ENCODE measurements at places on chromosomes 5 and 9.

DNA sequence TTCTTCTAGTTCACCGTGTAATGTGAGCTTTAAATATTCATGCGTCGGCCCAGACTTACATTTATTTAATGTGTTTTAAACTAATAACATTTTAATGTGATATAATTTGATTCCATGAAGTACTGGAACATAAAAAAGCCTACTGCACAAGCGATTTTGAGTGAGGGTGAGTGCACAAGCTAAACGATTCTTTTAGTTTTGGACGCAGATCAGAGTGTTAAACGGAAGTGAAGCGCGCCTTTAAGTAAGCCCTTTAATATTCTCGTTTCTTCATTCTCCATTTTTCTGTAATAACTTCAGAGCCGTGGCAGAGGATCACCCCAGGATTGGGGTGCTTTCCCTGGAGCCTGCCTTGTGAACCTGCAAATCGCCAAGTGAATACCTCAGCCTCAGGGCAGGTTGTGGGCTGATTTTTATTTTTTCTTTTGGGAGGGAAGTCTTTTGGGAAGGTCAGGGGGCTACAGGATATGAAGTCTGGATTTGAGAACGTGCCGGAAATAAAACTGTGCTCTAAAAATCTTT, 4.9 kb upstream of the PAX5 start:
- no peak for DNase-seq

GRCh38 chr9:91001146-91001611, 199.6 kb downstream of the SYK start:
- no peak for DNase-seq

DNA sequence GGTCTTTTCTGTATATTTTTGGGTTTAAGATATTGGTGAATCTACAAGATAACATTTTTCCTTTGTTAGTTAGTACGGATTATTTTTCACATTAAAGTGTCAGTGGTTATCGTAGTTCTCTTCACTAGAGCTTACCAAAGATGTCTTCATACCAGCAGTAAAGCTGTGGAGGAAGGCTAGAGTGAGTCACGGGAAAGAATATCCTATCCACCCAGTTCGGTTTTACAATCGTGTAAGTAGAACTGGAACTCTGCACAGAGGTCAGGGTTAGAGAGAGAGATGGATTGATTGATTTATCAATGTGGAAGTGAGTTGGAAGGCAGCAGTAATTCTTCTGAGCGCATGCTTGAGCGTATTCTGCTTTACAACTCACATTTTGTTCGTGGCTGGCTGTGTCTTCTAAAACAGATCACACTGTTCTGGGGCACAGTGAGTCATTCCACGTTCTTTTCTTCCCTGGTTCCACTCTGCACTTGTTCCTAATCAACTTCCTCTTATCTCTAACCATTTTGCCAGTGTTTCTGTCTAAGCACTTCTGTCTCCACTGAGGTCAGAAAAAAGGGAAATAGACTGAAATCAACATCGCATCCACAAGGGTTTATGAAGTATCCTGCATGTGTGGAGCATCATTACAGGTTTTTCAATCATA, 86.5 kb upstream of the ARRDC3 start:
- no peak for DNase-seq

DNA sequence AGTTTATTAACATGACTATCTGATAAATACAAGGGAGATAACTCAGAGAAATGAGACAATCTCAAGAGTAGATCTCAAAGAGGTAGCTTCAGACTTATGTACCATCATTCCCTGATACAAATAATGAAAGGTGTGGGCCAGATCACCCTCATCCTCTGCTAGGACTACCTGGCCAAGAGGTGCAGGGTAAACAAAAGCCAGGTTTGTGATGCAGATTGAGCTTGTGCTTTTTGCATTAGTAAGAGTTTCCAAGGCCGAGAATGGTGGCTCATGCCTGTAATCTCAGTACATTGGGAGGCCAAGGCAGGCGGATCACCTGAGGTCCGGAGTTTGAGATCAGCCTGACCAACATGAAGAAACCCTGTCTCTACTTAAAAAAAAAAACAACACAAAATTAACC, 8.9 kb upstream of the SPIN1 start:
- no peak for DNase-seq

DNA sequence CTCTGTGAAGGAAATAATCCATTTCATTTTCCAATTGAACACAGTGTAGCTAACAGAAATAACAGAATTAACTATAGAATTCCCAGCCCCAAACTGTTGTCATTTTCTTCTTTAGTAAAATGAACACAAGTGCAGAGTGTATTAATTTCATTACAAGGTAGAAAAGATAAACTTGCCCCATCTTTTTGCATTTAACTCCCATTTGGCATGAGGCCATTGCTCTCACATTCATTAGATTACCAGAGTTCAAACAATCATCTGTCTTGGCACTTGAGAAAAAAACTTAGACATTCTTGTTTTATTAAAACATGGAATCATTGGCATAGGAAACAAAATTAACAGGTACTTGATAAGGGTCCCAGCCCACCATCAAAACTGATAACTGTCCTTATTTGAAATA, 821.5 kb upstream of the C9orf72 start:
- DNase-seq: no peak

DNA sequence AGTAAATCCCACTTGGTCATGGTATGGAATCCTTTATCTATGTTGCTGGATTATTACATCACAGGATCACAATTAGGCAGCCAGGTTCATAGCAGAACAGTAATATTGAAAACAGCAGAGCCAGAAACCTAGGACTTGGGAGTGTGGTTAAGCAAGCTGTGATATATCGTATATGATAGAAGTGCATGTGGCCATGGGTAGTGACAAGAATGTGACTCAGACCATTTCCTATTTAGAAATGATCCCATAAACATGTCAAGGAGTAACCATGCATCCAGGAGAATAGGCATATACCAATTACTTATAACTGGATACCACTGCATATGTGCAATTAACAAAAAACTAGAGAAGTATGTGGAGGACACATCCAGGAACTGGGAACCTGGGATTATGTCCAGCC, 31.2 kb downstream of the AMBP start:
- DNase-seq: no peak

Measured in activated T-cell treated with anti-CD3 and anti-CD28 coated beads, Interleukin-2, amount 50 U/mL, for 1 hour (primary cell).